Hematopoietic multipotent progenitor cell treated with erythropoietin and hydrocortisone succinate and interleukin-3 and kit ligand, for 6 days (in vitro differentiated cells): ENCODE measurements at places on chromosomes 1 and 21.
A peak's percentile ranks its signal among the peaks of the same experiment; 100 is the strongest.

- no peak for DNase-seq
These were observed 150.8 kb downstream of the RRAGC start for GRCh38 chr1:38708701-38709258.

DNA sequence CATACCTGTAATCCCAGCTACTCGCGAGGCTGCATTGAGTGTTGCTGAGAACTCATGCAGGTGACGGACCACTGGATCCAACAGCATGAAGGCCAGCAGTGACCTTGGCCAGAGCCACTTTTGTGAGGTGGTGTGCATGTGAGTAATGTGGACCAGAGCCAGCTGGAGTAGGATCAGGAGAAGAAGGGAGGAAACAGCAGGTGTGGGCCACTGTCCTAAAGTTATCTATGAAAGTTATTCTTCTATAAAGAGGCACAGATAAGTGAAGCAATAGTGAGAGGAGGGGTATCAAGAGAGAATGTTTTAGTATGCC is 47.8 kb downstream of the TCP10L start:
- no peak for DNase-seq

- DNase-seq, result no peak
These were observed 47.0 kb upstream of the PALMD start for GRCh38 chr1:99598738-99599411.

DNA sequence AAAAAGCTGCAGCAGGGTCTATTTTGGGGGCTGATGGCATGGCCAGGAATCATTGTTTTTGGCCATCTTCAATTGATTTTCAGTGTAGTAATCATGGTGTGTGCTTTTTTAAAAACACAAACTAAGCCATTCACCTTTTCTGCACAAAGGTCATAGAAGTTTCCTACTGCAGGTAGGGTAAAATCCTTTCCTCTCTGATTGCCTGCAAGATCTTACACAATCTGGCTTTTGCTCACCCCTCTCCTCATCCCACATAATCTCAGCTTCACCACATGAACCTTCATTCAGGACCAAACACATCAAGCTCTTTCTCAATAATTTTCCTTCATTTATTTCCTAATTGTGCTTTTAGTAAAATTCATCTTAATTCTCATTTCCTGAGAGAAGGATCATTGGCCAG is 38.3 kb upstream of the GBP5 start:
- DNase-seq, result no peak

GRCh38 chr1:67166196-67166595 is at the start of gene IL23R:
TSS of gene IL23R (plus strand) at chr1:67166454. CDS start at chr1:67168121, 1,667 bp downstream.
- DNase-seq, result no peak

GRCh38 chr1:201228011-201228983 is 37.7 kb downstream of the IGFN1 start:
- no peak for DNase-seq

GRCh38 chr1:245298781-245299180 is 144.0 kb downstream of the KIF26B start:
- no peak for DNase-seq

DNA sequence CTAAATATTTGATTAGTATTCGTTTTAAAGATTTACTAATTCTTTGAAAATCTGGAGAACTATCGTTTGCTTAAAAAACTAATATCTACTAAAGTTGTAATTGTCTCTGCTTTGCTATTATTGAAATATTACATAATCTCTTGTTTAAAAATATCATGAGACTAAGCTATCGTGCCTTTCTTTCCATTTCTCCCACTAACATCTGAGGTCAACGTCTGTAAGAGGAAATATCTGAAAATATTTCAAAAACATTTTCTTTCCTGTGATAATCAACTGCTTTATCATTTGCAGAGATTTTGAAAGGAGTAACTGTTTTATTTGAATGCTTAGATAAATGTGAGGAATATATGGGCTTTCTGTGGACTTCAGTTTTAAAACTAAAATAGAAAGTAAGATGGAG is 694.1 kb downstream of the USP25 start:
- no peak for DNase-seq

DNA sequence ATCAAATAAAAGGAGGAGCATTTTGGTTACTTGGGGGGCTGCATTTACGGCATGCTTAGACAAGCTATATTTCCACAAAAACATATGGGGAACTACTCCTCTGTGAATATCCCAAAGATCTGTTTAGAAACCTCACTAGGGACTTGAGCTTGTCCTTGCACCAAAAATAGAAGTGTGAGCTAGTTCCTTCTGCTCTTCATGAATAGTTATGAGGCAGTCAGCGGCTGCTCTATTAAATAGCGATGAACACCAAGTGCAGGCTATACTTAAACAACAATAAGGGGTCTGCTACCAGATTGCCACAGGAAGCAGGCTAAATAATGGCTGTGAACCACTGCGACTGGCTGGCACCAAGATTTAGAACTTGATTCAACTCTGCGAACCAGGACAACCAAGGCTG is 190.1 kb downstream of the PCP4 start:
- DNase-seq, result no peak

DNA sequence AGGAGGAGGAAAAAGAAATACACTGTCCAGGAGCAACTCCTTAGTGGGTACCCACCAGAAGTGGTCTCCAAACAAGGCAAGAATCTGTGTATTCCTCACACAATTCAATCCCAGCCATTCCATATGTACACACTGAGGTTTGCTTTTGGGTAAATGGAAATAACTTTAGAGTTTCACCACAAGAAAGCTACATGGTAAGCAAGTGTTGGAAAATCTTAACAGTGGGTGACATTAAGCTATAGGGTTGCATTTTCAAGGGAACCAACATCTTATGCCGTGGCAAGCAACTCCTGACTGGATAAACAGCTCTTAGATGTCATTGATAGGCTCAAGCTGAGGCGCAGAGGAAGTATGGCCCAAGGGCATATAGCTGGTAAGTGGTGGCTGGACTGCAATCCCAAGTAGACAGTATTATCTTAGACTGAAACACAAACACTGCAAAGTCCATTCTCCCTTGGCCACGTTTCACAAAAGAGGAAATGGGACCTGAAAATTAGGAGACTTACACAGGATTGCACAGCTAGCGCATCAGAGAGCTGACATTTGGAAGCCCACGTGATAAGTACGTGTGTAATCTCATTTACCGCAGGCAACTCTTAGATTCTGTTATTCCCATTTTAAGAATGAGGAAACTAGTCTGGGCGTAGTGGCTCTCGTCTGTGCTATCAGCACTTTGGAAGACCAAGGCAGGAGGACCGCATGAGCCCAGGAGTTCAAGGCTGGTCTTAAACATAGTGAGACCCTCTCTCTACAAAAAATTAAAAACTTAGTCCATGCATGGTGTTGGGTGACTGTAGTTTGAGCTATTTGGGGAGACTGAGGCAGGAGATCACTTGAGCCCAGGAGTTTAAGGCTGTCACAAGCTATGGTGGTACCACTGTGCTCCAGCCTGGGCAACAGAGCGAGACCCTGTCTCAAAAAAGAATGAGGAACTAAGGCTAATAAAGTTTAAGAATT is 4.0 kb upstream of the BRWD1 start:
- peak; percentile 33 for DNase-seq

DNA sequence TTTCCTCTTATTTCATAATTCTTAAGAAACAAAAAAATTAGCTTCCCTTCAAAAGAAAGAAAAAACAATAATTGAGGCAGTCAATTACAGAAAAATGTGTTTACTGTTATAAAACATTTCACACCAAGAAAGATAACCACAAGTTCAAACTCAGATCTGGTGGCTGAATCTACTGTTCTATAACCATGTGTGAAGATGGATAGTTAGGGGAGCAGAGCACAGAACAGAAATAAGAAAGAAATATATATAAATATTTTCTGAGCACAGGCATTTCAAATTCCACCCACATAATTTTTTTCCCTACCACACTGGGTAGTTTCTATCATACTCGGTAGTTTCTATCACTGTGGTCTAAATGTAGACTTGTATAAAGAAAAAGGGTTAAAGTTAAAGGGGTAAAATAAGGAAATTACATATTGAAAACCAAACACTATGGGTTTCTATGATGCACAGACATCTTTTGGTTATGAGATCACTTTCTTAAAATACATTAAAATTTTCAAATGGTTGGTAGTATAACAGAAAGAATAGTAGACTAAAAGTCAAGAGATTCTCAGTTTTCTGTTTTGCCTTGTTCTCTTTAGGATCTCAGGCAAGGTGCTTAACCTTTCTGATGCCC is 10.8 kb downstream of the LYST start:
- DNase-seq, result peak; percentile 25

- DNase-seq, result no peak
These were observed 99.7 kb downstream of the NMNAT2 start for GRCh38 chr1:183318433-183318832.
